T-helper 17 cell (primary cell): ENCODE measurements at places on chromosomes 6 and 20. TPM values are rescaled to one million over a fixed set of nuclear protein-coding genes. Genes with fewer than 3 reads are reported as not detected.

GRCh38 chr6:99425647-99426450 is 741 bp upstream of the PNISR start:
- peaks cover 5% of the 10 kb centered on the region for H3K36me3 ChIP-seq
- peaks cover 42% of the 10 kb centered on the region for H3K4me1 ChIP-seq
- peak overlapping the region; percentile 98 for H3K27ac ChIP-seq
- DNase-seq = peak; percentile 14

Gene MUC22
- not detected for total RNA-seq

DNA sequence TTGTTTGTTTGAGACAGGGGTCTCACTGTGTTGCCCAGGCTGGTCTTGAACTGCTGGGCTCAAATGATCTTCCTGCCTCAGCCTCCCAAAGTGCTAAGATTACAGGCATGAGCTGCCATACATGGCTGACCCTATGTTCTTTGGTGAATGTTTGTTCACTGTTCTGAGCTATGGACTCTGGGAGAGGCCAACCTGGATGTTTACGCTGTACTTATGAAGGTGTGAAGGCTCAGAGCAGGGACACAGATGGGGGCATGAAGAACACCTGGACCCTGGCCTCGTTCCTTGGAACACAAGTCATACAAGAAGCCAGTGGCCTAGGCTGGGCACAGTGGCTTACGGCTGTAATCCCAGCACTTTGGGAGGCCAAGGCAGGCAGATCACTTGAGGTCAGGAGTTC is 21.1 kb upstream of the CD24 start:
- no peak overlapping the region for H3K4me3 ChIP-seq
- no peak overlapping the region for H3K27ac ChIP-seq
- DNase-seq = no peak
- peaks cover 8% of the 10 kb centered on the region for H3K27me3 ChIP-seq
- peaks cover 4% of the 10 kb centered on the region for H3K4me1 ChIP-seq

GRCh38 chr6:40901322-40902055 is 137.5 kb downstream of the UNC5CL start:
- no peak overlapping the region for H3K4me3 ChIP-seq
- peaks cover 34% of the 10 kb centered on the region for H3K27me3 ChIP-seq
- no peaks in the 10 kb centered on the region for H3K4me1 ChIP-seq
- peaks cover 4% of the 10 kb centered on the region for H3K36me3 ChIP-seq
- H3K27ac ChIP-seq = no peak overlapping the region

DNA sequence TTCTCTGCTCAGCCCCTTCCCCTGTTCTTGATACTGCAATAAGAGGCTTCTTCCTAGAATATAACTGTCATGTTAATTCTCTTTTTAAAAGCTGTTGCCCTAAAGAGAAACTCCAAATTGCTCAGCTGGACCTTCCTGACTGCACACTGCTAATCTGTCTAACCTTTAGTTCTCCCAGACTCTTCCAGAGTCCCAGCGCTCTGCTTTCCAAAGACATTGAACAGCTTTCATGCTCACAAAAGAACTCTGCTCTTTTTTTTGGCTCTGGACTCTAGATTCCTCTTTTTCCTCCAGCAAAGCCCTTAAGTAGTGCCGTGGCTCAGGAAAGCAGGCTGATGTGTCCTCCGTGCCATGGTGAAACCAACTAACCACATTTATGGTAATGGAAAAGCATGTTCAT is 356.6 kb upstream of the RSPO3 start:
- no peaks in the 10 kb centered on the region for H3K27me3 ChIP-seq
- H3K36me3 ChIP-seq = no peaks in the 10 kb centered on the region
- no peak overlapping the region for H3K27ac ChIP-seq
- DNase-seq = no peak

- peaks cover 2% of the 10 kb centered on the region for H3K36me3 ChIP-seq
- H3K4me1 ChIP-seq = peaks cover 72% of the 10 kb centered on the region
- no peak for DNase-seq
- H3K4me3 ChIP-seq = no peak overlapping the region
- H3K27ac ChIP-seq = peak overlapping the region; percentile 56
Observed at GRCh38 chr6:24994812-24995211, 59.1 kb upstream of the RIPOR2 start.

Gene SASH1
- total RNA-seq = 6.2 TPM
